B cell (primary cell): ENCODE measurements at places on chromosomes 16 and 17. TPM values are rescaled to one million over a fixed set of nuclear protein-coding genes. Genes with fewer than 3 reads are reported as not detected.

Gene INCA1
- 0.30 and 0.51 TPM in 2 replicates for total RNA-seq

Gene ZG16
- total RNA-seq, result not detected in 2 replicates

Gene SIRT7
- 82.7 and 83.2 TPM in 2 replicates for total RNA-seq

Gene HOXB3
- total RNA-seq, result 3.4 and 4.0 TPM in 2 replicates

Gene TBC1D3
- total RNA-seq, result 1.7 and 13.2 TPM in 2 replicates

Gene WNT9B
- not detected in 2 replicates for total RNA-seq

- H3K4me1 ChIP-seq, result peaks cover 6% of the 10 kb centered on the region
- peak; percentile 74 for DNase-seq
- no peaks in the 10 kb centered on the region for H3K27me3 ChIP-seq
Measured at GRCh38 chr17:61837175-61838051, 25.9 kb downstream of the BRIP1 start.

GRCh38 chr16:593406-593805 lies 3.5 kb downstream of the RAB40C start:
- peaks cover 18% of the 10 kb centered on the region for H3K4me1 ChIP-seq
- no peaks in the 10 kb centered on the region for H3K36me3 ChIP-seq
- no peak overlapping the region for H3K4me3 ChIP-seq
- H3K27ac ChIP-seq, result no peak overlapping the region

- no peaks in the 10 kb centered on the region for H3K4me1 ChIP-seq
- DNase-seq, result peak; percentile 37
Measured at GRCh38 chr17:58172369-58173071, 5.7 kb downstream of the OR4D2 start.
